Thymus (tissue), 14 donors: ENCODE measurements at places on chromosomes 6 and 20. TPM values are rescaled to one million over a fixed set of nuclear protein-coding genes. Genes with fewer than 3 reads are reported as not detected.
A peak's percentile ranks its signal among the peaks of the same experiment; 100 is the strongest.

- no peaks in the 10 kb centered on the region for H3K36me3 ChIP-seq
- no peak for DNase-seq
- no peak overlapping the region for H3K4me3 ChIP-seq
- H3K27ac ChIP-seq = no peak overlapping the region
- H3K4me1 ChIP-seq = no peaks in the 10 kb centered on the region
Observed at GRCh38 chr6:142482249-142482648, 180.4 kb downstream of the ADGRG6 start.

- H3K4me3 ChIP-seq = no peak overlapping the region
- H3K36me3 ChIP-seq = peaks cover 56% of the 10 kb centered on the region
- no peak overlapping the region for H3K27ac ChIP-seq
- H3K4me1 ChIP-seq = no peaks in the 10 kb centered on the region
- no peaks in the 10 kb centered on the region for H3K27me3 ChIP-seq
Observed at GRCh38 chr20:35918021-35918420, 36.3 kb downstream of the SCAND1 start.

- H3K27me3 ChIP-seq = no peaks in the 10 kb centered on the region
- H3K27ac ChIP-seq = no peak overlapping the region
- no peaks in the 10 kb centered on the region for H3K4me1 ChIP-seq
- no peak overlapping the region for H3K4me3 ChIP-seq
- no peaks in the 10 kb centered on the region for H3K36me3 ChIP-seq
Observed at GRCh38 chr6:46893648-46894047, 28.1 kb downstream of the ADGRF5 start.

DNA sequence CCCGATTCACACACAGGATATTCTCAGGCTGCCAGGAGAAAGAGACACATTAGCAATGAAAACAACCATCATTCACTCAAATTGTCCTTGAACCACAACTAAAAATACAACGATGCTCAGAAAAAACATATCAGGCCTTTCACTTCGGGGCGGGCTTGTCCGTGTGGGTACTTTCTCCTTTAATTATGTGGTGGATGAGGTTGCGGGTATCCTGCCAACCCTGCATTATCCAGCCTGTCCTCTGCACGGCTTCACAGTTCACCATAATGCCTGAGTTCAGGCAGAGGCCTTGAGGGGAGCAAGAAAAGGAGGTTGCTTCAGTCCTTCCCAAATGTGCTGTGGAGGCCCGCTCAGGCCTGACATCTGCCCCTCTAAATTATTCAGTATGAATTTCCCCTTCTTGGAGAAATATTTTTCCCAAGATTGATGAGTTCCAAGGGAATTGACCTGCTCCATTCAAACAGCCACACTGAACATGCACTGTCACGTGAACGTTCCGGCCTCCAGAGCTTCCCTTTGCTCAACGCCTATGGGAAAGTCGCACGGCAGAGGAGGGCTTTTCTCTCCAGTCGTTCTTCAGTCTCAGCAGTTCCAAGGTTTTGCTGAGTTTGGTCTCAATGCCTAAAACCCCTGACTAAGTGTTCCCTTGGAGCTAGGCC is 70.3 kb downstream of the MYLK4 start:
- no peaks in the 10 kb centered on the region for H3K27me3 ChIP-seq
- H3K4me1 ChIP-seq = no peaks in the 10 kb centered on the region
- no peak for DNase-seq
- no peaks in the 10 kb centered on the region for H3K36me3 ChIP-seq

DNA sequence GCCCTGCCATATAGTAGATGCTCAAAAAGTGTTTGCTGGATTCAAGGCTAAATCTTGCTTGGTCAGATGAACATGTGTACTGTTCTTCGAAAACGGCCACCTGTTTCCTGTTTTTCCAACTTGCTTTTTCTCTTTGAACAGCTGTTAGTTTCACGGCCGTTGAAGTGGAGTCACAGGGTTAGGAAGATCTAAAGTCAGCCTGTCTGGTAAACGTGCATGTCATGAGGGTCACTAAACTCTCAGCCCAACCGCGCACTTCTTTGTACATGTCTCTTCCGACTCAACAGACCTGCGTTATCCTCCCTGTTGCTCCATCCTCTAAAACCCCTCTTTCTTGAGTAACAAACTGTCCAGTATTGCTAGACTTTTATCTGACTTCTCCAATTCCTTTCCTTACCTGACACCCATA is 93.2 kb upstream of the MAN1A1 start:
- H3K27ac ChIP-seq = peak overlapping the region; percentile 76
- H3K4me3 ChIP-seq = no peak overlapping the region
- H3K36me3 ChIP-seq = no peaks in the 10 kb centered on the region
- peaks cover 27% of the 10 kb centered on the region for H3K4me1 ChIP-seq
- peak; percentile 28 for DNase-seq

DNA sequence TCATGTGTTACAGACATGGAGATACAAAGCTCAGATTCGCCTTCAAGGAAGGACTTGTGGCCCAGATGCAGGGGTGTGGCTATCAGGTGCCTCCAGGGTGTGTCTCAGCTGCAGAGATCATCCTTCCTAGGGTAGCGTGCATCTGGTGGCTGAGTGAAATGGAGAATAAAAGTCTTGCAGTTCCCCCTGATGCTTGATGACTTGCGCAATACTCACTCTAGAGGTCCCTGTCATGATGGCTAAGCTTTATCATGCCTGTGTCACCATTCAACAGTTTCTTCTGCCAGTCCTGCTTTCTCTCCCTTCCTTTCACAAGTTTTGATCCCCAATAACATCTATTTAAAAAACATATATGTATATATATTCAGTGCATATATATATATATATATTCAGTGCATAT is 228.1 kb downstream of the PAX1 start:
- no peak for DNase-seq
- no peaks in the 10 kb centered on the region for H3K4me1 ChIP-seq
- no peaks in the 10 kb centered on the region for H3K27me3 ChIP-seq
- no peak overlapping the region for H3K4me3 ChIP-seq
- H3K27ac ChIP-seq = no peak overlapping the region
- no peaks in the 10 kb centered on the region for H3K36me3 ChIP-seq

- H3K27me3 ChIP-seq = peaks cover 5% of the 10 kb centered on the region
- H3K27ac ChIP-seq = no peak overlapping the region
- H3K4me1 ChIP-seq = peaks cover 17% of the 10 kb centered on the region
- no peak for DNase-seq
- no peaks in the 10 kb centered on the region for H3K36me3 ChIP-seq
- H3K4me3 ChIP-seq = no peak overlapping the region
Observed at GRCh38 chr6:136786658-136787057, 5.6 kb downstream of the MAP3K5 start.

GRCh38 chr20:1943275-1944002 is 48.2 kb downstream of the SIRPA start:
- no peak overlapping the region for H3K4me3 ChIP-seq
- H3K27ac ChIP-seq = no peak overlapping the region
- no peak for DNase-seq
- peaks cover 7% of the 10 kb centered on the region for H3K27me3 ChIP-seq
- no peaks in the 10 kb centered on the region for H3K36me3 ChIP-seq

GRCh38 chr20:52864916-52865605 is 107.1 kb upstream of the TSHZ2 start:
- no peak overlapping the region for H3K4me3 ChIP-seq
- no peaks in the 10 kb centered on the region for H3K27me3 ChIP-seq
- H3K36me3 ChIP-seq = no peaks in the 10 kb centered on the region
- no peaks in the 10 kb centered on the region for H3K4me1 ChIP-seq

DNA sequence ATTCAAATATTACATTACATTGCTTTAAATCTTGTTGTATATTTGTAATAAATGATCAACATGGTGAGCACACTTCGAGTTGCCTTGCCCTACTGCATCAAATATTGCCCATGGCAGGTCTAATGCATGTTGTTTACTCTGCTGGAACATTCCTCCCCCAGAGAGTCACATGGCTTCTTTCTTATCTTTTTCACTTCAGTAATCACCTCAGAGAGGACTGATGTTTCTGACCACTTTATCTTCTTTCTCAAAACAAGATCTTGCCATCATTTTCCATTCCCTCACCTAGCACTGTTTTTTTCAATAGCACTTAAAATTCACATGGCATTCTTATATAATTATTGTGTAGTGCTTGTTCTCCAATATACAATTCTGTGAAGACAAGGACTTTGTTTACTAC is 243.5 kb upstream of the THEMIS start:
- H3K4me1 ChIP-seq = no peaks in the 10 kb centered on the region
- no peaks in the 10 kb centered on the region for H3K36me3 ChIP-seq
- no peaks in the 10 kb centered on the region for H3K27me3 ChIP-seq
- DNase-seq = no peak

DNA sequence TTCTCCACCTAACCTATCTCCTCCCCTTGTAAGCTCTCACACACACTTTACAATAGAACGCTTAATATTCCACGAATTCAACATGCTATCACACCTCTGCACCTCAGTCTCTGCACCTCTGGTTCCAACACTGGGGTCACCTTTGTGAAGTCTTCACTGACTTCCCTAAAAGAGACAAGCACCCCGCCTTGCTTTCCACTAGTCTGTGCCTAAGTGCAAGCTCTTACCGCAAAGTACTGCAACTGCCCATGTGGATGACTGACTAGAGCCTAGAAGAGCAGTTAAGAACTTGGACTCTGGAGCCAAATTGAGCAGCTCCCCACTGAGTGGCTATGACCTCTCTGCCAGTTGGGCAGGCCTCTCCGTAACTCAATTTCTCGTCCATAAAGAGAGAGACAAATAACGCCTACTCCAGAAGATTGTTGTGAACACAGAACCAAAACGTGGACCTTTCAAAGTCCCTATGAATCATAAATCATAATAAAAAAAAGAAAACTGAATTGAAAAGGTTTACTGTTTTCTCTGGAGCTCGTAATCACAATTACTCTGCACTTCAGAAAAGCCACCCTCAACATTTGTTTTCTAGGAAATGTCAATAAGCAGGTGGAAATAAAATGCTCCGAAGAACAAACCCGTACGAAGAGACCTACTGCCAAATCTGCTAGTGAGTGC is 1.2 kb downstream of the IFNGR1 start:
- H3K27me3 ChIP-seq = no peaks in the 10 kb centered on the region
- H3K36me3 ChIP-seq = peaks cover 6% of the 10 kb centered on the region
- peaks cover 25% of the 10 kb centered on the region for H3K4me1 ChIP-seq
- peak overlapping the region; percentile 91 for H3K27ac ChIP-seq
- H3K4me3 ChIP-seq = peak overlapping the region; percentile 83
- no peak for DNase-seq

- peaks cover 2% of the 10 kb centered on the region for H3K27me3 ChIP-seq
- H3K4me1 ChIP-seq = no peaks in the 10 kb centered on the region
- peak overlapping the region; percentile 31 for H3K27ac ChIP-seq
- no peak overlapping the region for H3K4me3 ChIP-seq
- DNase-seq = no peak
Observed at GRCh38 chr20:50187403-50188051, 3.1 kb upstream of the CEBPB start.

GRCh38 chr6:143782481-143782880 is 60.7 kb upstream of the LTV1 start:
- H3K4me1 ChIP-seq = no peaks in the 10 kb centered on the region
- no peak overlapping the region for H3K4me3 ChIP-seq
- no peaks in the 10 kb centered on the region for H3K27me3 ChIP-seq
- H3K27ac ChIP-seq = no peak overlapping the region
- DNase-seq = no peak
- no peaks in the 10 kb centered on the region for H3K36me3 ChIP-seq

GRCh38 chr6:9523462-9523861 is 891.4 kb downstream of the TFAP2A start:
- no peaks in the 10 kb centered on the region for H3K27me3 ChIP-seq
- H3K4me3 ChIP-seq = no peak overlapping the region
- no peaks in the 10 kb centered on the region for H3K4me1 ChIP-seq

GRCh38 chr6:21587179-21587960 is 6.2 kb upstream of the SOX4 start:
- peaks cover 10% of the 10 kb centered on the region for H3K4me1 ChIP-seq
- no peak for DNase-seq
- peak overlapping the region; percentile 81 for H3K4me3 ChIP-seq
- no peaks in the 10 kb centered on the region for H3K36me3 ChIP-seq

GRCh38 chr6:5351552-5352210 is 90.4 kb downstream of the FARS2 start:
- no peaks in the 10 kb centered on the region for H3K4me1 ChIP-seq
- no peaks in the 10 kb centered on the region for H3K36me3 ChIP-seq
- H3K27ac ChIP-seq = no peak overlapping the region
- H3K4me3 ChIP-seq = no peak overlapping the region
- no peak for DNase-seq

- H3K4me3 ChIP-seq = no peak overlapping the region
- no peak overlapping the region for H3K27ac ChIP-seq
- peaks cover 29% of the 10 kb centered on the region for H3K36me3 ChIP-seq
- H3K4me1 ChIP-seq = peaks cover 6% of the 10 kb centered on the region
- H3K27me3 ChIP-seq = no peaks in the 10 kb centered on the region
Observed at GRCh38 chr6:21603082-21603952, 9.8 kb downstream of the SOX4 start.

DNA sequence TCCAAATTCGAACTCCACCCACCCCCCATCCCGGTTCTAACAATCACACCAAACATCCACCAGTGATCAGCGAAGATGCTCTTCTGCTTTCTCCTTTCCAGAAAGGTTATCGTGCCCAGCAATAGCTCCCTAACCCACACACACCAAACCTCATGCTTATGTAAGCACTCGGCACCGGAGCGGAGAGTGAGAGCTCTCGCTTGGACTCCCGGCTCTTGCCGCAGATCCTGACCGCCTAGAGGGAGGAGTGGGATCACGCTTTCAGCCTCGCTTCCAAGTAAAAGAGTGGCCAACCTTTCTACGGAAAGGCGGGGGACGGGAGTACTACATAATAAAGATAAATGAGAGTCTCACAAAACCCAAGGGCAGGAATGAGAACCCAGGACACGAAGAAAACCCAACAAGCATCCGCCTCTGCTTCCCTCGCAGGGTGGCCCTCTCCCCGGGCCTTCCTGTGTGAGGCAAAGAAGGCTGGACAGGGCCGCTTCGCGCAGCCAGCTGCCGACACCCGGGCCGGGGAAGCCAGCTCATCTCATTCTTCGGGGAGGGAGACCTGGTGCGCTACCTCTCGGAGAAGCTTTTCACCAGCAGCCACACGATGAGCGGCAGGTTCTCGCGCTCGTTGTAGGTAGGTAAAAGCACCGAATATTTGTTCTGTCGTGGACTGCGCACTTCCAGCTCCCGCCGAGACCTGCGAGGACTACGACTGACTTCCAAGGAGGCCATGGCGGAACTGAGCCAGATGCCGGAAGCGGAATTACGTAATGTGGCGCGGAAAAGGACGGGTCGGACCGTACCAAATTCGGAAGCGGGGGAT is at the start of gene DPM1:
TSS of gene DPM1 (minus strand) at position 735 of the 817 bp plus-strand sequence. CDS start at position 726, 9 bp downstream.
- peak; percentile 3 for DNase-seq
- H3K4me1 ChIP-seq = peaks cover 23% of the 10 kb centered on the region
- H3K27me3 ChIP-seq = no peaks in the 10 kb centered on the region
- H3K36me3 ChIP-seq = peaks cover 3% of the 10 kb centered on the region
- H3K27ac ChIP-seq = peak within 1 kb of the TSS; percentile 85
- H3K4me3 ChIP-seq = peak within 1 kb of the TSS; percentile 98

DNA sequence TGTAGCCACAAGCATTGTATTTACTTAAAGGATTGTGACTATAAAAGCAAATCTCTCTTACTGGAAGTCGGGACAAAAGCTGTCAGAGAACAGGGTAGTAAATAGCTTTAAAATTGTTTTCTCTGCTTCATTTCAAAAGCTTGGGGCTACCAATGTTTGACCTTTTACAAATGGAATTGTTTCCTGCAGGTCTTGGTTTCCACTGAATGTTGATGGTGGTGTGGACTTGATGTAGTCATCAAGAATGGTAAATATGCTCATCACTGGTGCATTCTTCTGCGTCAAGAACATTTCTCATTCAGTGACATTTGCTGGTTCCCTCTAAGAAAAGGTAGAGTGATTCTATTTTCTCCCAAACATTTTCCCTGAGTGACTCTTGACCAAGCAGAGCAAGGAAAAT is 435.4 kb upstream of the KHDRBS2 start:
- H3K27ac ChIP-seq = no peak overlapping the region
- H3K36me3 ChIP-seq = no peaks in the 10 kb centered on the region
- no peaks in the 10 kb centered on the region for H3K4me1 ChIP-seq
- no peak for DNase-seq

Gene EYA2
- total RNA-seq = 11.1 TPM

Gene PPP1R16B
- total RNA-seq = 16.8 TPM

Gene SYTL3
- total RNA-seq = 22.6 TPM

Gene GRM4
- 0.14 TPM for total RNA-seq

Gene SIRPB2
- 1.2 TPM for total RNA-seq
